ENCODE measurements at places on chromosomes 5 and 9.

GRCh38 chr5:51960617-51961121 is 577.4 kb downstream of the ISL1 start:
- peak; percentile 17 for DNase-seq

GRCh38 chr5:177369645-177370440 is 12.1 kb downstream of the RGS14 start:
- no peak for DNase-seq

GRCh38 chr5:81450940-81451339 is 57.0 kb upstream of the ACOT12 start:
- peak; percentile 76 for DNase-seq

- DNase-seq: no peak
Observed at GRCh38 chr9:20988671-20989315, 42.6 kb downstream of the HACD4 start.

DNA sequence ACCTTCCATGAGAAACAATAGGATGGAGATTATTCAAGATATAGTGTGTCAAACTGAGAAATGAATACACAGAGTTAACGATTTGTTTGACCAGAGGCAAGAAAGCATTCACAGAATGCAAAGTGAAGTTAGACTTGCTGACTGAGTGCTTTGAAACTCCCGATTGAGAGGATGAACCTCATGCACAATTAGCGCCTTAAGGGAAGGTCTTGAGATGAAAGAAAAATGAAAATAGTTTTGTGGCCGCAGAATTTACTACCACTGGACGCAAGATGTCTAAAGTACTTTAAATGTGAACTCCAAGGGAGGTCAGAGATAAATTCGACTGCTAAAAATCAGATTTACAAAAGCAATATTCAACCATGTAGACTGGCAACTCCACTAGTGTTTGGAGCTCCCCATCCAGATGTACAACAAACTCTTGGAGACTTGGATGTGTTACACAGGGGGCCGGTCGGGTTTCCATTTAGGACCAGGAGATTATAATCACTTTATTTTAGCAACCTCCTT is 707 bp upstream of the RIMOC1 start:
- DNase-seq: no peak

GRCh38 chr5:119290161-119290569 is 65.7 kb upstream of the TNFAIP8 start:
- no peak for DNase-seq

DNA sequence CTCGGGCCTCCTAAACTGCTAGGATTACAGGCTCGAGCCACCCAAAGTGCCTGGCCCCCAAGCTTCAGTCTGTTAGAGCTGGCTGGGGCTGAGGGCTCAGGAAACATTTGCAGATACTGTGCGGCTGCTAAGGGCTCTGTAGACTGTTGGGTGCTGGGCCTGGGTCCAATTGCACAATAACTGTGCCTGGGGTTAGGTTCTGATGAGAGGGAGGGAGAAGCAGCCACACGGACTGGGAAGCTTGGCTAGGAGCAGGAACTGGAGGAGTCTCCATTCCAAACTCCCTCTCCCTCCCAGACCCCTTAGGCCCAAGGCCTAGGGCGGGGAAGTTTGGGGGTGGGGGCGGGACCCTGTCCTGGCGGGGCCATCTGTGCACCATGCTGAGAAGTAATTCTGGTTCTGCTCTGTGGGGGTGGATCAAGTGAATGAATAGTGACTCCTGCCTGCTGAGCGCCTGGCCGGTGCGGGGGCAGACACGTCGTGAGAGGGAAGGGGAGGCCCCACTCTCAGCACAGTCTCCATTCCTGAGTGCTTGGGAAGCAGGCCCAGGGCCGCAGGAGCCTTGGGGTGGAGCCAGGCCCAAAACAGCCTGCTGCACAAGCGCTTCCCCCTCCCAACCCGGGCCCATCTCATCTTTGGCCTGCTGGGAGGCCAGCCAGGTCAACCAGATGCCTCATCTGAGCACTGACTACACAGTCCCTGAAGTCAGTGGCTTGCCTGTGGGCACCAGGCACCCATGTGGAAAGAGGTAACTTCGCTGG is 1.5 kb downstream of the ASS1 start:
- DNase-seq: peak; percentile 23

- peak; percentile 37 for DNase-seq
Observed at GRCh38 chr5:59673438-59674058, 220.0 kb downstream of the PDE4D start.

DNA sequence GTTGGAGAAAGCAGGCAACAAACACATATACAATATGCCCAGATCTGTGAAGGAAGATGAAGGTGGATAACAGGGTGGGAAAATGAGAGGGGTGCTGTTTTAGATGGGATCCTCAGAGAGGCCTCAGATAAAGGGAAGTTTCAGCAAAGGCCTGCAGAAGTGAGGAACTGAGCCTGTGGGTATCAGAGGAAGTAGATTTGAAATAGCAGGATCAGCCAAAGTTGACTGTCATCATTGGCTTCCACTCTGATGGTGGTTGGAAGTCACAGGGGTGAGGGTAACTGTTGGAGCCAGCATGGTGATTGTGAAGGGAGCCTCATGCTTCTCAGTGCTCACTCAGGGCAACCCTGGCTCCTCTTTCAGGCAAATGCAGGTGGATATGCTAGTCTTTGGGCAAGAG is 607.2 kb upstream of the CLINT1 start:
- DNase-seq: no peak

GRCh38 chr5:144583541-144584449 is 413.1 kb downstream of the KCTD16 start:
- DNase-seq: no peak

DNA sequence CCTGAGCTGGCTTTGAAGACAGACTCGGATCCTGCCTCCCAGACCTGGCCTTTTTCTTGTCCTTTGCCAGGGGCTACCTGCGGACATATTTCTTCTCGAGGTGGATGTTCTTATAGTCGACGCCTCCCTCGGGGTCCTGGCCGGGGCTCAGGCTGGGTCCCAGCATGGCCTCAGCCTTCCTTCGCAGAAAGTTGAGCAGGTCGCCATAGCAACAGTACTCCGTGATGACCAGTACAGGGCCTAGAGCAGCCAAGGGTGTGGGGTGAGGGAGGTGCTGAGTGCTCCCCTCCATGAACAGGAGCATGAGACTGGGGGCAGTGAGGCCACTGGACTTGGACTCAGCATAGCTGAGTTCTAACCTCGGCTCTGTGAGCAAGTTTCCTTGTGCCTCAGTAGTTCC is 26.7 kb downstream of the CSF1R start:
- no peak for DNase-seq

GRCh38 chr5:119578937-119579336 is 50.4 kb upstream of the FAM170A start:
- peak; percentile 36 for DNase-seq

GRCh38 chr9:35891646-35892045 is 14.4 kb upstream of the HRCT1 start:
- no peak for DNase-seq

GRCh38 chr9:20508242-20508641 is 114.1 kb downstream of the MLLT3 start:
- no peak for DNase-seq

- no peak for DNase-seq
Observed at GRCh38 chr9:116844621-116845020, 157.5 kb downstream of the TRIM32 start.

DNA sequence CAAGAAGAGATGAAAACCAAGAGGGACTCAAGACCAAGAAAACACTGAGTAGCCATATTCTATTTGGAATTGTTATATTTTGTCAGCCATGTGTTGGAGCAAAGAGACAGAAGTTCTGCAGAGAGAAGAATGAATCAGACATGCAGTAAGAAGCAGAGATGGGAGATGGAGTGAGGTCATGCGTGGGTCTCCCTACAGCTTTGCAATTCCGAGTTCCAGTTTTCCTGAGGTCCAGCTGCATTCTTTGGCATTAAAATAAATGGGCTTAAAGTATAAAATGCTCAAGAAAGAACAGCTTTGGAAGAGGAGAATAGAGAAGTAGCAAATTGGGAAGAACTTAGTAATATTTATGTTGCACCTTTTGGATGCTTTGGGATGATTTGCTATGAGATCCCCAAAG is 361.6 kb downstream of the NPR3 start:
- DNase-seq: no peak

DNA sequence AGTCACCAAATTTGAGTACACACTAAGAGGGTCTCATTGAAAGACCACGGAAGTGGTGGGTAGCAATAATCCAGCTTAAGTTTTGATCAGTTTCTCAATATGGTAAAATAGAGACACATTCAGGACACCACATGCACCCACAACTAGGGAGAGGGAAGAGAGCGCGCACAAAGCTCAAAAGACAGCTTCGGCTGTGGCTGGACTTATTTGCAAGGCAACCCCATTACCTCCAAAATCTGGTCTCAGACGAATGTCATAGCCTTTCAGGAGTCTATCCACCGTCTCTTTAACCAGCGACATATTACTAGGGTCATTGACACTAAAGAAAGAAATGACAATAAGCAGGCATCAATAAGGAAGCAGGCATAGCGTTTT is 443 bp downstream of the GABRB2 start:
- no peak for DNase-seq

- DNase-seq: no peak
Observed at GRCh38 chr5:133316346-133317343, 264.8 kb downstream of the HSPA4 start.

- no peak for DNase-seq
Observed at GRCh38 chr5:150215979-150216944, 26.4 kb downstream of the SLC6A7 start.

DNA sequence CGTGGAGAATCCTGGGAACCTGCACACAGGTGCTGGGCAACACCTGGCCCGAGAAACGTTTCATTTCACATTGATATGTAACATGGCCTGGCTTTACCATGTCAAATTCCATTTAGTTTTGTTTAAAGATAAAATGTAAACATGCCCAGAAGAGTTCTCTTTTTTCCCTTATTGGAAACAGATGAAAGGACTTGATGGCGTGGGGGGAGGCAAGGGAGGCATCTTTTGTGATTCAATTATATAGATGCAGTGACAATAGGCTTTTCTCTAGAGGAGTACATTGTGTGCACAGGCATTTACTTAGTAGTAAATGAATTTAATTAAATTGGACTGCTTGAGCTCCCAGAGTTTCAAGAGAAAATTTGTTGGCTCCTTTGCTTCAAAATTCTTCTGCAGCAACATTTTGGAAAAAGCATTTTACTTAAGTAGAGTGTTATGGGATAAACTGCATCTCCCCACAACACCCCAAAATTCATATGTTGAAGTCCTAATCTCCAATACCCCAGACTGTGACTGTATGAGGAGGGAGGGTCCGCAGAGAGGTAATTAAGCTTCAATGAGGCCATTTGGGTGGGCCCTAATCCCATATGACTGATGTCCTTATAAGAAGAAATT is 254.3 kb upstream of the NFIL3 start:
- DNase-seq: no peak

GRCh38 chr9:24846248-24846912 is 300.7 kb upstream of the IZUMO3 start:
- no peak for DNase-seq

DNA sequence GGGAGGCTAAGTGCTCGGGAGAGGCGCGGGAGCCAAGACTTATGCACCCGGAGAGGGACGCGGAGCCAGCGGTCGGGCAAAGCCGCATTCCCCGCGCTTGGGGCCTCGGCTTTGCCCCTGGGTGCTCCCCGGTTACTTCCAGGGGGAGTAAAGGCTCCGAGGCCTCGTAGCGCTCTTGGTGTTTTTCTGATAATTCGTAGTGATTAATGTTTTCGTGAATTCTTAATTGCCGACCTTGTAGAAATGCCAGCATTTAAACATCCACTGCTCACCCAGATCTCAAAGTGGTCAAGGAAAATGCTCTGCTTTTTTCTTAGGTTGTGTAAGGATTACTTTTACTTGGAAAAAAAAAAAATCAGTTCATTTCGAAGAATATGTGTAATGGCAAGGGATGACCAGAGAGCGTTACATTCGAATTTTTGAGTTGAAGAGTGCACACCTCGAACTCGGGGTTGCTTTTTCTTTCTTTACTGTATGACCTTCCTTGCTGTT is 654 bp upstream of the TUT7 start:
- no peak for DNase-seq

DNA sequence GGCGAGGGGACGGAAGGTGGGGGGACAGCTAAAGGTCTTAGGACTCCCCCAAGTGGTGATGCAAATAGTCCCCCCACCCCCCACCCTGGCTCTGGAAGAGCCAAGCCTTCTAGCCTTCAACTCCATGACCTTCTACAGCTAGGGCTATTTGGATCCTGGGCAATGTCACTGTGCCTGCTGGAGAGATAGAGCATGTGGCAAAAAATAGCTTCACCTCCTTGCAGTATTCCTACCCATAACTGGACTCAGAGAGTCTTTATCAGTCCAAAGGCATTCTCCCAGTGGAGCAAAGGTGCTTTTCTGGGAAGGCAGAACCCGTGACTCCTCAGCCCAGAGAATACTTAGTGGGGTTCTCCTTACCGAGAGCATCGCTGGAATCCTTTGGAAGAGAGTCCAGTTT is 48.9 kb upstream of the PPARGC1B start:
- no peak for DNase-seq

DNA sequence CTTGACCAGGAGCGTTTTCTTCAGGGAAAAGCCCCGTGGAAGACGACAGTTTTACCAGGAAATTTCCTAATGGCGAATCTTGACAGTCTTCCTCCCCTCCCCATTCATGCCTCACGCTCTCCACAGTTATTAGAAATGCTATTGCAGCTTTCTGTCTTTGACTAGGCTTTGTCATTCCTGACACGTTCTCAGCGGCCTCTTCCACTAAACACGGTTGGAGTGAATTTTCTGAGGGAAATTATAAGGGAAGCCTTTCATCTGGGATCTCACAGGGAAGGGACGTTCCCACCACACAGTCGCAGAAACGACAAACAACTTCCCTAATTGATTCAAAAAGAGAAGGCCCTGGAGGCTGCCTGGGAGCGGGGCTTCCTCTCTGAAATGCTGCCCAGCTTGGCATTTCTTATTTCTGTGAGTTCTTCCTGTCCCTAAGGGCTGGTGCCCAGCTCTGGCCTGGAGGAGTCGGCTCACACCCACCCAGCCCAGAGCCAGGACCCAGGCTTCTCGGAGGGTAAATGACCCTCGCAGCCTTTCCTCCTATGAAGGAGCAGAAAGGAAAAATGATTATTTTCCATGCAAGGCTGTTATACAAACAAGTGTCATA is 57.1 kb upstream of the PPP1R26 start:
- no peak for DNase-seq

DNA sequence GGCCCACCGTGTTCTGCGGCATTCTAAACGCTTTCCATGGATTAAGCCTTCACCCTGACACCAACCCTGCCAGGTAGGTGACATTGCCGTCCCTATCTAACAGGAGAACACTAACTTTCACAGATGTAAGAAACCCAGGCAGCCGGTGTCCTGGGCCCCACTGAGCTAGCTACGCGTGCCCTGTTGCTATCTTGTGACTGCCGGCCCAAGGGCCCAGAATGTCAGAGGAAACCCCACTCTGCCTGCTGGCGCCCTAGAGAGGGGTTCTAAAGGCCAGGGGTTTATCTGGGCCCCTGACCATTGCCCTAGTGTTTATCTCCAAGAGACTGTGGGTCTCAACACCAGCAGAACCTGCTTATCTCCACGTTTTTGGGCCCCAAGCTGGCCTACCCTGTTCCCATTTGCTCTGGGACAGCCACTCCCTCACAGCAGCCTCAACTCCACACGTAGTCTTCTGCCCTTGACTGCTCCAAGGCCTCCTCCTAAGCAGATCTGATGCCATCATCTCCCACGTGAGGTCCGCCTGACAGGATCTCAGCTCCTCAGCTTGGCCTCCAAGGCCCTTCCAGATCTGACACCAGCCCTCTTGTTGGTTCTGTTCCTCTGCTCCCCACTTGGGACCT is 18.1 kb upstream of the ZBTB34 start:
- DNase-seq: no peak
